ENCODE measurements at places on chromosomes 12 and 14.

GRCh38 chr12:46609273-46609623 lies 216.5 kb downstream of the SLC38A4 start:
- DNase-seq, result no peak

GRCh38 chr12:79414252-79414651 lies 276.5 kb downstream of the PAWR start:
- DNase-seq, result no peak

- no peak for DNase-seq
These were observed 4.9 kb downstream of the BMP4 start for GRCh38 chr14:53951627-53952303.

DNA sequence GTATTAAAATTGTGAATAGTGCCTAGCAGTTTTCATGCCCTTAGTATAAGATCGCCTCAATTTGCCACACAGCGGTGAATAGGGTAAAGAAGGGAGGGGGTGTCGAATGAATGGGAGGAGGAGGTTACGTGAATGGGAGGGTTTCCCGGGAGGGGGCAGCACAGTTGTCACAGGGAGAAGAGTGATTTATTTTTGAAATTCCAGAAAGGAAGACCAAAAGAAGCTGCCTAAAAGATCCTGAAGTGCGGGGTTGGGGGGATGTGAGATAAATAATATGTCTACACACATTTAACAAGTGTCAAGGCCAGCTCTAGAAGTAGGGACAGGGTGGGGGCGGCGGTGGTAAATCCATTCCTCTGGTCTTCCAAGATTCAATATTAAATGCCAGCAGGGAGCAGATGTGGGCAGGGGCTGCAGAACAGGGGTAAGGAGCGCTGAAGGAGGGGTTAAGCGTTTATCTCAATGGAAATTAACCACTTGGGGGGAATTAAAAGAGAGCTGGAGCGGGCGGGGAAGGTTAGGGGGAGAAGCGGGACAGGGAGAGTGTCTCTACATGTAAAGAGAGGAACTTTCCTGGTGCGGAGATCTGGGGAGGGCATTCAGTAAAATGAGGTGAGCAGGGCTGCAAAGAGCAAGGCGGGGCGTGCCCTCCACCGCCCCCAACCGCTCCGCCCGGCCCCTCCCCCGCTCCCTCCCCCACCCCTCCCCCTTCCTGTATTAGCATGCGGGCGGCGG lies 867 bp downstream of the C12orf42 start:
- DNase-seq, result no peak

- no peak for DNase-seq
These were observed 445.2 kb downstream of the NAV3 start for GRCh38 chr12:78275886-78276285.

Measured in suppressor macrophage treated with lipopolysaccharide for 1 hour (primary cell).